ENCODE measurements at places on chromosomes 6 and 20. TPM values are rescaled to one million over a fixed set of nuclear protein-coding genes. Genes with fewer than 3 reads are reported as not detected.

Gene TGM6
- not detected for total RNA-seq

Gene MYLK2
- 42.1 TPM for total RNA-seq

Gene EPPIN
- total RNA-seq = not detected

Gene GGTLC1
- not detected for total RNA-seq

Gene DACT2
- total RNA-seq = not detected

Gene SLPI
- 0.39 TPM for total RNA-seq

Gene PLN
- total RNA-seq = not detected

Gene SLC22A7
- not detected for total RNA-seq

Gene EYS
- 0.13 TPM for total RNA-seq

Gene SOX12
- total RNA-seq = 1.7 TPM

Gene TMEM244
- not detected for total RNA-seq

Gene GABRR1
- not detected for total RNA-seq

Gene CLIC5
- under 0.01 TPM for total RNA-seq

Gene TRIM10
- not detected for total RNA-seq

Gene SLC22A16
- not detected for total RNA-seq

Gene PROKR2
- not detected for total RNA-seq

Gene FKBP1A
- total RNA-seq = 276 TPM

Gene PAK5
- under 0.01 TPM for total RNA-seq

Gene HDDC2
- 1.1 TPM for total RNA-seq

Gene NKAPL
- total RNA-seq = under 0.01 TPM

Gene PTK7
- 37.8 TPM for total RNA-seq

Gene TAAR5
- total RNA-seq = not detected

Gene MACROD2
- total RNA-seq = 0.25 TPM

Gene SMOC2
- not detected for total RNA-seq
